Eye (tissue), 1 donor: ENCODE measurements at places on chromosomes 3 and 15.

GRCh38 chr3:65093641-65094040 is 405.8 kb upstream of the ADAMTS9 start:
- no peak for DNase-seq

- DNase-seq: peak; percentile 54
Measured at GRCh38 chr3:67094774-67095173, 96.7 kb downstream of the KBTBD8 start.

DNA sequence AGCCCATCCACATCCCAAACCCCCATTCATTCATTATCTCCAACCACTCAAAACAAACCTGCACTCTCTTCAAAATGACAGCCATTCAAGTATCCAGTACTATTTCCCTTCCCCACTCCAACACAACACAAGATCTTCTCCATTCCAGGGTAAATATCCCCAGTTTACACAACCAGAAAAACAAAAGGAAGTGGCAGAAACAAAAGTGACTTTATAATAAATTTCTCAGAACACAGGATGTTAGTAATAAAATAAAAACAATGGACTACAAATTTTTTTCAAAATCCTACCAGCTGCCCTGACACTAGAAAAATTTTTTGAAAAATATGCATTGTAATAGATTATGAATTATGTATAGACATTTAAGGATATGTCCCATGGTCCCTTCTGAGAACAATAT is 14.2 kb downstream of the CPA3 start:
- no peak for DNase-seq

GRCh38 chr15:41020829-41021228 is 67.6 kb downstream of the CHAC1 start:
- DNase-seq: no peak

DNA sequence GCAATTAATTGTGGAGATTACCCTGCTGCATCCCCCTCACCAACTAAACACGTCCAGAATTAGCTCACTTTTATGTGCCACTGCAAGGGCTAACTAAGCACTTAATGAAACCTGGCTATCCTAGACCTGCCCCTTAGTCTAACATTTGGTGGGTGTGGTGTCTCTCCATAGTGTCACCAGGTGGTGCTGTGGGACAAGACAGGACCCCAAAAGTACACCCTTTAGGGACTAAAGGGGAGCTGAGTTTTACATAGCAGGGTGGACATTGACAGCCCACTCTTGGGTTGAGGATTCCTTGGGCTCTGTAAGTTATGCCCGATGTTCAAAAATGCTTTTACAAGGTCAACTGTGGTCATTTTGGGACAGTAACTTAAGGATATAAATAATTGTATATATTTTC is 5.7 kb downstream of the DUT start:
- peak; percentile 45 for DNase-seq

GRCh38 chr15:22961762-22962161 is 18.4 kb downstream of the CYFIP1 start:
- DNase-seq: no peak

DNA sequence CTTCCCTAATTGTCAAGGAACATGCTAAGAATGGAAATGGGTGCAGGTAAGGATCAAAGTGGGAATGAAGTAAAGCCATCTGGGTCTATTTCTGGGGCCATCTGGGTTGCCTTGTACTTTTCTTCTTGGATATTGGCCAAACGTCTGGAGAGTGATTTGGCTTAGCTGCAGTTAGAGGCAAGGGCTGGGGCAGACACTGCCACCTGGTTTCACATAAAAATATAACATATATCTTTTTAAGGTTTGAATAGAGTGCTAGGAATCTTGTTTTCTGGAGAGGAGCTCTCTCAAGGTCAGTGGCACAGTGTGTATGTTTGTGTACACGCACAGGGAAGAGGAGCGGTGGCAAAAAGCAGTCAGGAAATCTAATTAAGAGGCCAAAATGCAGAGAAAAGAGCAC is 24.7 kb upstream of the EOMES start:
- no peak for DNase-seq

- no peak for DNase-seq
Measured at GRCh38 chr15:57651445-57651844, 55.1 kb upstream of the POLR2M start.

- no peak for DNase-seq
Measured at GRCh38 chr3:115139072-115139471, 8.0 kb downstream of the ZBTB20 start.

DNA sequence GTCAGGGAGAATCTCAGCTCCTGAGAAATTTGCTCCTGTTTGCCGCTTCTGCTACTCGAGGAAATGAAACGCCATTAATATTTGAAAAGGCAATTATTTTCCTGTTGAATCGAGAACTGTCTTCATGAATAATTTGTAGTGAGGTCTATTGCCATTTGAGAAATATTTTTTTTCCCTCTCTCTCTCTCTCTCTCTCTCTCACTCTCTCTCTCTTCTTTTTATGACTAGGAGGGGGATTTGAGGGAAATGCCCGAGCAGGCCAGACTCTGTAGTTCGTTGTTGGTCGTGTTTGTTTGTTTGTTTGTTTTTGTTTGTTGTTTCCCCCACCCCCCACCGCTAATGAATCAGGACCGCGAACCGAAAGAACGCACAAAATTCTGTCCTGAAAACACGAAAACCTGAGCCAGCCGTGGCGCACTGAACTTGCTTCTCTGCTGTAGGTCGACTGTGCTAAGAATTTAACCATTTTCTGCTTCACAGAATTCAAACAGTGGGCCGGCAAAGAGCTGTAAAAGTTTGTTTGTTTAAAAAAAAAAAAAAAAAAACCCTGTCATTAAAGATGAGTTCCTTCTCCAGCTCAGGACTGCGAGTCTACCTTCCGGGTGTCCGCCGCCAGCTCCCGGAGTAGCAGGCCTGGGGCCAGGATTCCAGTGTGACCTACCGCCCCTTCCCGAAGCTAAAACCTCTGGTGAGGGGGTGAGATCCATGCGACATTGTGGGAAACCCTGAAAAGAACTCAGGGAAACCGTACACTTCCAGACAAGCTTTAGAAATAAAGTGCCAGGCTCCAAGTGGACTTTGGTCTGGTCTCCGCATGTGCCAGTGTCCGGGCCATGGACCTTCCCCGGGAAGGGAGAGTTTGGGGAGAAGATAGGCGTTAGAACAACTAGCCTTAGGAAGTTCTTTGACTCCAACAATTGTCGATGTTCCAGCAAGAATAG is 12.1 kb downstream of the ZIC4 start:
- DNase-seq: peak; percentile 77

GRCh38 chr15:40061212-40061901 is 22.4 kb upstream of the SRP14 start:
- DNase-seq: no peak

DNA sequence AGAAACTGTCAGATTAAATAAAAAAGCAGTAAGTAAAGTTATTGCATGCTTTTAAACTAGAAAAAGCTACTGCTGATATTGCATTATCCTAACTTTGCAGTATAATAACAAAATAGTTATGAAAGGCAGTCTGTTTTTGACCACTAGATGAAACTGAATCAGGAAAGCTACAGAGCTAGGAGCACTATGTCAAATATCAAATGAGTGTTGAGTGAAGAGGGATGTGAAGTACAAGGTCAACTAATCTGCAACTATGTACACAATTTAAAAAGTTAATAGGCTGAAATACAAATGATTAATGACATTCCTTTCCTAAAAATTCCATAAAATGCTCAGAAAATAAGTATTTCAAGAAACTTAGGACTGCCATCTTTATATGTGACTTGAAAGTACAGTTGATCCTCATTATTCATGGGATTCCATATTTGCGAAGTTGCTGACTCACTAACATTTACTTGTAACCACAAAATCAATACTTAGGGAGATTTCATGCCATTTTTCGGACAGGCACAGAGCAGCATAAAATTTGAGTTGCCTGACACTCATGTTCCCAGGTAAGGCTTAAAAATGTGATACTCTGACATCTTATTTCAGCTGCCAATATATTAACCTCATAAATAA is 34.5 kb downstream of the SLC4A7 start:
- no peak for DNase-seq

- no peak for DNase-seq
Measured at GRCh38 chr3:133676336-133677118, 14.8 kb upstream of the TOPBP1 start.

DNA sequence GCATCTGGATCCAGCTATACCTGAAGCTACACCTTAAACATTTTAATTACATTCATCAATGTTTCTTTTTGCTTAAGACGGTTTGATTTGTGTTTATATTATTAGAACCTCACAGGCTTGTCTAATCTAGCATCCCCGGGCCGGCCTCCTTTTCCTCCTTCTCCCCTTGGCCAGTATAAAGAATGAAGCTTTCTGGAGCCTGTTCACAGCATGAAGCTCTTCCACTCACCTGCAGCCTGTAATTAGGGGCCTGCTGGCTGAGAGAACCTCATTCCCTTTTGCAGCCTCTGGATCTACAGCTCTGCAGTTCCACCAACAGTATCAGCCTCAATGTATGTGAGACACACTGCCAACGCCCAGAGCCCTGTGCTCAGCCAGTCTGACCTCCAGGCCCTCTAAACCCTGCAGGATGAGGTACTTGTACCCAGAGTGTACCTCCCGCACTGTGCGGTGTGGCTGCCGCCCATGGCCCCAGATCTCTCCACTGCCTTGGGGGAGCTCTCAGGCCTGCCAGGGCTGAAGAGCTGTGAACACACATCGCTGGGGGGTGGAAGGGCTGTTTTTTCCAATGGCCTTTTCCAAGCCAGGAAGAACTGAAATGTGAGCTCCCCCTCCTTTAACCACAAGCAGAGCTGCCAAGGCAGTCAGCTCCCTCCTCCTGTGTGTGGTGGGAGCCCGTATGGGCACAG is 114.7 kb upstream of the ALDH1A3 start:
- DNase-seq: peak; percentile 62

DNA sequence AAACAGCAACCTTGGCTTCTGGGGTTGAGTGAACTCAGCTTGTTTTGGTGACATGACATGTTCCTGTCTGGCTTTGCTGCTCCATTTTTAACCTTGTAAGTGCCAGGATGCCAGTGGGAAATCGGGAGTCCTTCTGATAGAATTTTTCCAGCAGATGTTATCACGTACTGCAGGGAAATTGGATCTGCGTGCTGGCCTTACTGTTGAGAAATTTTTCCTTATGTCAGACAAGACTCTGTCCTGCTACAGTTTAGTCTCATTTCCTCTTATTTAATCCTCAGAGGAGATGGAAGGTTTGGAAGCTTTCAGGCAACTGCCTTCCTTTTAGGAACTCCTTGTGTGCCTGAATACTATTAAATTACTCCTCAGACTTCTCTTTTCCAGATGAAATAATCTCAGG is 80.6 kb downstream of the PGPEP1L start:
- DNase-seq: no peak

GRCh38 chr3:160365869-160366522 is 33.0 kb downstream of the IFT80 start:
- no peak for DNase-seq

DNA sequence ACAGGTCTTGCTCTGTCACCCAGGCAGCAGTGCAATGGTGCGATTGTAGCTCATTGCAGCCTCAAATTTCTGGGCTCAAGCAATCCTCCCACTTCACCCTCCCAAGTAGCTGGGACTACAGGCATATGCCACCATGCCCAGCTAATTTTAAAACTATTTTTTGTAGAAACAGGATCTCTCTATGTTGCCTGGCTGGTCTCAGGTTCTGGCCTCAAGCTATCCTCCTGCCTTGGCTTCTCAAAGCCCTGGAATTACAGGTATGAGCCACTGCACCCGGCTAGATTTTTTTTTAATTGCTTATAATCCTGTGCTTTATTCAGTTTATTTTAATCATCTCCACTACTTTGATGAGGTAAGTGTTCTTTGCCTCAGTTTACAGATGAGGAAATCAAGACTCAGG is 156.5 kb downstream of the CHDH start:
- DNase-seq: no peak

DNA sequence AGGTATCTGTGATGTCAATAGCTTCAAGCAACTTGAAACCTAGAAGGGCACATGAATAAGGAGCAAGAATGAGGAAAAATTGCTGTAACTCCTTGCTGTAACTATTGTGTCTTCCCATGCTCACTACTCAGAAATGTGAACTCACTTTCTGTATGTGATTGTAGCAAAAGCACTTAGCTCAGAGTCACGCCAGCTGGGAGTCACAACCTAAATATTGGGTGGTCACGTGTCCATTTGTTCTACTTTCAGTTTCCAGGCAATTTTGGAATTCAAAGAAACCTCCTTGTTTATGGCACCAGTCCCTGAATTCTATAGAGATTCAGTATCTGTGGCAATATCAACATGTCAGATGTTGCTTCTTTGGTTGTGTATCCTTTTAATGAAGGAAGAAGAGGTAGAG is 241.6 kb upstream of the AZI2 start:
- no peak for DNase-seq

DNA sequence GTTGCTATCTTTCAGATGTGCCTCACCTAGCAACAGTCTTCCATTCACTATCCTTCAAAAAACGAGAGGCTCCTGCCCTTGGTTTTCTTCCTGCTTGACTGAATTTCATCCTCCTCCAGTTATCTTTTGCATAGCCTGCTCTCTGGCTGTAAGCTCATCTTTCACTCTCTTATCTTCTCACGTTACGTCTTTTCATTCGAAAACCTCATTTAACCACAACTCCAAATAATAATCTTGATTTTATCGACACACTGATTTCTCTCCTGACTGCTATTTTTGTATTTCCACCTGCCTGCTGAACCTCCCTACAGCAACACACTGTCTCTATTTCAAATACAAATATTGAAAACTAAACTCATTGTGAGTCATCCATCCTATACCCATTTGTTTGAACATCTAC is 230.7 kb upstream of the TMC3 start:
- DNase-seq: no peak

GRCh38 chr15:56672721-56673120 is 60.6 kb downstream of the ZNF280D start:
- no peak for DNase-seq

- DNase-seq: no peak
Measured at GRCh38 chr3:24100696-24101402, 155.8 kb downstream of the NR1D2 start.

- DNase-seq: peak; percentile 23
Measured at GRCh38 chr3:73365756-73366397, 258.9 kb downstream of the PDZRN3 start.

GRCh38 chr3:196544491-196544992 is 23.8 kb downstream of the WDR53 start:
- no peak for DNase-seq

DNA sequence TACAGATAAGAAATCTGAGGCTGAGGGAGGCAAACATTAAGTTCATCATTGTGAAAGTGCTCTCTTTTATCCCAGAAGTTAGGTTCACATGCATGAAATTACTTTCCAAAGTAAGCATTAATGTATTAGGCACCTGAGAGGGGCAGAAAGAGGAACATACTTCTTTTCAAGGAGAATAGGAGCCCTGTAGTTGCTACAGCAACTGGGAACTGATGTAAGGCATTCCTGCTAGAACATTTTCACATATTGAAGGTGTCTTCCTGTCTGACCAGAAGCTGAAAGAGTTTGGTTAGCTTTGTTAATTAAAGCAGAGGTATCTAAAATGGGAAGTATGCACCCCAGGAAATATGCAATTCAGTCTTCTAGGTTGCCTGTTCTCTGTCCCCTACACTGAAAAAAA is 65.5 kb upstream of the ZBTB20 start:
- no peak for DNase-seq
